ENCODE measurements at places on chromosomes 3 and 15.

DNA sequence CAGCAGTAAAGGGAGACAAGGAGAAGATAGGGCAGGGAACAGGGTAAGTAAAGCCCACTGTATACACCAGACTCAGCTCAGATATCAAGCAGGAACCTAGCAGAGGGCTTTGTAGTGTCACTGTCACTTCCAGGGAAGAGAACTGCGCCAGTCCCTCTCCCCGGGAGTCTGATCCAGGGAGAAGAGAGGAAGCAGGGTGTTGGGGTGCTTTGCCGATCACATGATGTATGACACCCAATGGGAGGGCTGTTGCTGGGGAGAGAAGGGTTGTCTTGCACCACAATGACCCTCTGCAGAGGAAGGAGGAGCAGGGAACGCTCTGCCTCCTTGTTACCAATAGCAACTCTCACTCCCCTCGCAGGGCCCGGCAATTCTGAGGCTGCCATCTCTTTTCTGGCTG lies 147.2 kb upstream of the SLC2A2 start:
- DNase-seq: no peak

DNA sequence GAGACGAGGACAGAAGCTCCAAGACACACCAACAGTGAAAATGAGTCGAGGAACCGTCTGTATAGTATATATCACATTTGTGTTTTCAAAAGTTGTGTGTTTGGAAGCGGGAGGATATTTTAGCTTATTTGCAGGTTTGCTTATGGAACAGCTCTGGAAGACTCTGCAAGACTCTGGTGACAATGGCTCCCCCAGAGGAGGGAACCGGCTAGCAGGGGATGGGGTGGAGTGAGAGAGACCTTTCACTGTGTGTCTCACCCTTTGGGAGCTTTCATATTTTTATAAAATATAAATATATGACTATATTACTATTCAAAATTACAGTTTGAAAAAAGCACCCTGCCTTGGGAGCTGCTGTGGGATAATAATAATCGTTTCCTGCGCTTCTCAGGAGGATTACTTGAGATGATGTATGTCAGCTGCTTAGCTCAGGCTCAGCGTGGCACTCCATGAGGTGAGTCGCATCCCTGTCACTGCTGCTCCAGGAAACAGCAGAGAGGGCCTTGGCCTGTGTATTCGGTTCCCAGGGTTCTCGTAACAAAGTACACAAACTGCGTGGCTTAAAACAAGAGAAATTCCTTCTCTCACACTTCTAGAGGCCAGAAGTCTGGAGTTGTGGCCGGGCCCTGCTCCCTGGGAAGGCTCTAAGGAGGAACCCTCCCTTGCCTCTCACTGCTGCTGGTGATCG lies 183.9 kb downstream of the FAM43A start:
- no peak for DNase-seq

- no peak for DNase-seq
Measured at GRCh38 chr3:175227126-175227525, 368.0 kb downstream of the NAALADL2 start.

GRCh38 chr3:160287666-160288065 lies 62.4 kb downstream of the C3orf80 start:
- no peak for DNase-seq
